SJCRH30 (cell line): ENCODE measurements at places on chromosomes 3 and 15. TPM values are rescaled to one million over a fixed set of nuclear protein-coding genes. Genes with fewer than 3 reads are reported as not detected.

DNA sequence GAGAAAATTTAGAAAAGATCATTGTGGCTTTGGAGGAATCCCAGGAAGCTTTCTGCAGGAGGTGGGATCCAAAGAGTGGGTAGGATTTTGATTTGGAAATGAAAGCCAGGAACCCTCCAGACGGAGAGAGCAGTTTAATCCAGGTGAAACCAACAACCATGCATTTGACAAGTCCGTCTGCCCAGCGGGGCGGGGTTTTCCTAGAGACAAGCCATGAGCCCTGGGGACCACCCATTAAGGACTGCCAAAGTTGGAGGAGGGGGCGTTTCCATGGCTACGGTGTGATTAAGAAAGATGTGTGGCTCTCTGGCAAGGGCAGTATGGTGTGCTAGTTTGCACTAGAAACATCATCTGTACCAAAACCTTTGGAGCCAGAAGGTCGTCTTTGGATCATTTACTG lies 53.4 kb downstream of the SRGAP3 start:
- peak; percentile 16 for DNase-seq

GRCh38 chr15:78372880-78373279 lies 32.7 kb downstream of the CRABP1 start:
- no peak for DNase-seq

DNA sequence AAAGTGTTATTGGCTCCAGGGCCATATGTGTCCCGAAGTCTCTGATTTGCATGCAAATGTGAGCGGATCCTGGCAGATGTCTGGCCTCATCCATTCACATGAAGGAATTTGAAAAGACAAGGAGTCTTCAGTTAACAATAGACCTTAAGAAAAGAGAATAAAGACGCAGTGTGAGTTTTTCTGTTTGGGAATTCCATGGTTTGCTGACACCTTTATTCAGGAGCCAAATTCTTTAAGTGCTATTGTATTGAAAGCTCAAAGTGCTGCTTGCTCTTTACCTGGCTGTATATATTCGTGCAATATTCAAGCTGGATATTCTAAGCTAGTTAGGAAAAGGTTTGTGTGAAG lies 2.2 kb downstream of the LRRN1 start:
- no peak for DNase-seq

DNA sequence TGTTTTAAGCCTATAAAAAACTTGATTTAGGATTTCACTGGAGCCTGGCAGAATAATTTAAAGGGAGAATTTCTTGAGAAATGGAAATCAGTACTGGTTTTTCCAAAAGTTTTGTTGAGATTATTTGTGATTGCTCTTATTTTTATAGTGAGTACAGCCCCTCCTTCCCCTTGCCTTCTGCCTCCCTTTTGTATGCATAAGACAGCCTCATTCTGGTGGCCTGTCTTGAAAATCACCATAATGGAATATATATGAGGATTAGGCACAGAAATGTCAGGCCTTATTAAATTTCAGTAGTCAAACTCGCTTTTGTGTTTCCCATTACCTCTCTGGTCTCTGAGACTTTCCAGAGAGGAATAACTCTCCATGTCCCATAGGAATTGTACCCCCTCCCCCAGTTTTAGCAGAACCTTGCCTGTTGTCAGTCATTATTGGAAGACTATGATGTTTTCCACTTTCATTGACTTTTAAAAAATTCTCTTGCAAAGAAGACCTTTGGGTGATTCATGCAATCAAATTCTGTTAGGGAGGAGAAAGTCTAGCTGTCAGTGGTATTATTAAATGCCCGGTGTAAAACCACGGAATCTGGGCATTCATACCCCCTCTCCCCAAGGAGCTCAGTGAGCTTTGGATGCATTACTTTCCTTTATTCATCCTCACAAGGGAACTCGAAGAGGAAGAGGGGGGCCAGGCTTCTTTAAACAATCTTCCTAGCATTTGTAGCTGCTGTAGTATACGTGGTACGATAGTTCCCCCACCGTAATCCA lies 171.6 kb upstream of the TSC22D2 start:
- DNase-seq: no peak

GRCh38 chr3:150725548-150725947 lies 21.8 kb upstream of the ERICH6 start:
- DNase-seq: no peak

- DNase-seq: peak; percentile 24
Observed at GRCh38 chr3:131110087-131110486, 83.4 kb downstream of the NEK11 start.

DNA sequence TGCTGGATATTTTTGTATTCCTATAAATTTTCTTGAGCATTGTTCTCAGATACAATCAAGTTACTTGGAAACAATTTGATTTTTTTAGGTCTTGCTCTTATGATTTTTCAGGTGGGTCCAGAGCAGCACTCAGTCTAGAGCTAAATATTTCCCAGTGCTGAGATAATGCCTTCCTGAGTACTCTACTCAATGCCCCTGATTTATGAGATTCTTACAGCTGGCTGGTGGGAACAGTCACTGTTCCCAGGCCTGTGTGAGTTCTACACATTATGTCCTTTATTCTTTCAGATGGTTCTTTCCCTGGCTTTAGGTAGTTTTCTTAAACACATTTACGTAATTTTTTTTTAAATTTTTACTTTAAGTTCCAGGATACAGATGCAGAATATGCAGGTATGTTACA lies 51.0 kb upstream of the EIF5A2 start:
- DNase-seq: no peak

DNA sequence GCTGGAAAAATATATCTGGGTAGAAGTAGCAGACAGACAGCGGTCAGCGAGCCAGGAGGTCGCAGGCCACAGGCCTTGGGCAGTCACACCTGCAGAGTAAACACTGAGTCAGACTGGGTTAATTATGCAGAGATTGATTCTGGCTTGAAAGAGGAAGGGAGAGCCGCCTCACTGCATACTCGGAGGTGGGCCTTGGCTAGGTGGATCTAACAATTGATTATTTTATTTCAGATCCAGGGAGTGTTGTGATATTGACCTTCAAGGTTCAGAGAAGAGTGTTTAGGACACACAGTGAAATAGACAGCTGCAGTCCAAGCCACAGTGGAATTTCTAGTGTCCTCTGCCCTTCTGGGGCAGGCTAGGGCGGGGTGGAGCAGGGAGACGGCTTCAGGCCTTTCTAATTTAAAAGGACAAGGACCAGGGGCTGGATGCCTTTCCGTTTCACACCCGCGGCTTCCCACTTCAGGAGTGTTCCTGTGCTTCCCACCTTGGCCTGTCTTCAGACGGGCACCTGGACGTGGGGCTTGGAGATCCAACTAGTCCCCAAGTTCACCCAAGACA lies 237.3 kb downstream of the XXYLT1 start:
- no peak for DNase-seq

GRCh38 chr15:59247364-59247763 lies 40.7 kb downstream of the LDHAL6B start:
- DNase-seq: peak; percentile 50

DNA sequence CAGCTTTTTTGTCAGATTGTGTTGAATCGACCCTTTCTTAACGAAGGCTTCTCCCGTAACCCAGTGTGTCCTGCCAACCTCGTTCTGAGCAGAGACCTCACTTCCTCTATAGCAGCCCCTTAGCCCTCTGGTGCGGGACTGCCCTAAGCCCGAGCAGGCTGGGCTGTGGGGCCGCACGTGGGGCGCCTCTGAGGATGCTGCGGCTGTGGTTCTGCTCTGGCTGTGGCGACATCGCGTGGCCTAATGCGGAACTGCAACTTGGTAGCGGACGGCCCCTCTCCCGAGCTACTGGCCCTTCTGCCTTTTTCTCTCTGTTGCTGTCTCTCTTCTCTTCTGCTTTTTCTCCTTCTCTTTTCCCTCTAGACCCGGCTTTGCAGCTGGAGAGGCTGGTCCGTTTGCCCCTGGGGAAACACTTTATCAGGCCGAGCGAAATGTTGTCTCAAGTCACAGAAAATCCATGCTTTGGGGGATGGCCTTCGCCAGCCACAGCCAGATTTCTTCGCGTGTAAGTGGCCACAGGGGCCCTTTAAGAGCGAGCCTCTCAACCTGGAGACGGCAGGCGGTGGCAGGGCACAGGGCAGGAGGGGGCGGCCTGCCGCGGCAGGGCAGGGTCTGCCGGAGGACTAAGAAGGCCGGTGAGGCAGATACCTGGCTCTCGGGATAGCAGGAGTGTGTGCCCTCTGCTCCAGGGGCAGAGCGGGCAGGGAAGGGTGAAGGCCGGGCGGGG lies 19.4 kb upstream of the KIF23 start:
- peak; percentile 95 for DNase-seq

- no peak for DNase-seq
Observed at GRCh38 chr3:118543832-118544231, 490.8 kb downstream of the IGSF11 start.

DNA sequence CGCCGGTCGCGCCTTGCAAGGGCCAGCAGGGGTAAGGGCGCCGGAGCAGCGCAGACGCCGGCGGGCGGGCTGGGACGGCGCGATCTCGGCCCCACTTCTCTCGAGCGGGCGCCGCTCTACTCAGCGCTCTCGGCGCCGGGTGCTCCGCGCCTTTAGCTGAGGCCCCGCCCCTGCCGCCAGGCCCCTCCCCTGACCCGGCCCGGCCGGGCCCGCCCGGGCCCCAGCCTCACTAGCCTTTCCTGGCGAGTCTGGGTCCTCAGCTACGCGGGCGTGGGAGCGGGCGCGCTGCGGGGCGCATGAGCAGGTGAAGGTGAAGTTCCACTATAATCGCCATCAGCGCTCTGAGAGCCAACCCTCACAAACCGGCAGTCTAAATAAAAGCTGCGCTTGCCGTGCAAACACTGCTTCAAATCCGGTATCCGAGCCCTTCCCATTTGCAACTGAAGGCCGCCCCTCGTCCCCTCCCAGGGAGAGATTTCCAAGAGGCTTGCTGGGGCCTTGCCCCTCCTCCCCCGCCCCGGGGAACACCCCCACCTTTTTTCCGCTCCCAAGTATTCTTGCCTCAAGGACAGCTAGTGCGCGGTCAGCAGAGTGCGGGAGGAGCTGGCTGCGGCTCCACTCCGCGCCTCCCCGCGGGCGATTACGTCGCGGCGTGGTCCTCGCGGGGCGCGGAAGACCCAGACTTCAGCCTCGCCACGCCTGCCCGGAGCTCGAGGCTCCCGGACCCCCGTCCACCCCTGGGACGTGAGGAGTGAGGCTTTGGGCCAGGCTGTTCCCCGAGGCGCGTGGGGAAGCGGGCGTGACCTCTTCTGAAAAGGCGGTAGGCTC lies at the start of gene RPP25:
RPP25 (minus strand) TSS at position 125 of the 828 bp plus-strand sequence. CDS start 189 bp downstream, outside the sequence.
- DNase-seq: no peak

DNA sequence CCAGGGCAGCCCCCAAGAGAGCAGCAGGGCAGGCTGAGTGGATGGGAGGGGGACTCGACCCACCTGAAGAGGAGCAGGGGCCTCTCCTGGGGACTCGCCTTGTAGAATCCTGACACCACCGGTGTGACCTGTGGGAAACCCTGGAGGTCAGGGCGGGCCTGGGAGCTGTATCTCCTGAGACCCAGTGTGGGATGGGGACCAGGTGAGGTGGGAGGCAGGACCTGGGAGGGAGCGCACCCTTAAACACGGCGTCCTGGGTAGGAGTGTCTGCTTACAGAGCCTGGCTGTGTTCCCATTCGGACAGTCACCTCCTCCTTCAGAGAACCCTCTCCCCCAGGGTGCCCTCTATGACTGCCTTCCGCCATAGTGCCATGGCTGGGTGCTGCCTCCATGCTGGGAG lies 27.1 kb downstream of the C15orf39 start:
- DNase-seq: no peak

DNA sequence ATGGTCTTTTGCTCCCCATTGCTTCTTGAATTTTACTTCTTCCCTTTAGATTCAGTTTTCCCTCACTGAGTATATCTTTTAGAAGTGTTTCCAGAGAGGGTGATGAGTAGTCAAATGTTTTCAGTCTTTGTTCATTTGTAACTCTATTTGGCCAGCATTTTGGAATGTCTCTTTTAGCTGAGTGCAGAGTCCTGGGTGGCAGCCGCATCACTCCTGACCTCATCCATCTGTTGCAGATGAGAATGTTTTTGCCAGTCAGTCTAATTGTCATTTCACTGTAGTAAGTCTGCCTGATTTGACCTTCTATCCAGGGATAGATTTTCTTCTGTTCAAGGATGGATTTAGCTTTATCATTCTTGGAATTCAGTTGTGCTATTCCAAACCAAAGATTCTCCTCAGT lies 7.3 kb downstream of the SRPRB start:
- no peak for DNase-seq

GRCh38 chr3:52842424-52842823 lies 7.6 kb upstream of the MUSTN1 start:
- DNase-seq: no peak

DNA sequence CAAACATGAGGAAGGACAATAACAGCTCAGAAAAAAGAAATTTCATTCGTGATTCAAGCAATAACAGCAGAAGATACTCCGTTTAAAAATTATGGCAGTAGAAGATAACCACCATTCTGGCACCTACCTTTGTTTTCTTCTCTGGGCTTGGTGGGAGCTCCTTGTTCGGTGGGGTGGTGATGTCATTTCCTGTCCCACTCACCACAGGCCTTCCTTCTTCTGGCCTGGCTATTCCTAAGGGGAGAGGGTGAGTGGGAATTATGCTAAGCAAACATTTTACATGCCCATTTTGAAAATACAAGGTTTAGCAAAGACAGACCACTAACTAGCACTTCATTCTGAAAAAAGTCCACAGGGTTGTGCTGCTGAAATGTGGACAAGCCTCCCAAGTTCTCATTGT lies 74.4 kb downstream of the DHX30 start:
- peak; percentile 19 for DNase-seq

DNA sequence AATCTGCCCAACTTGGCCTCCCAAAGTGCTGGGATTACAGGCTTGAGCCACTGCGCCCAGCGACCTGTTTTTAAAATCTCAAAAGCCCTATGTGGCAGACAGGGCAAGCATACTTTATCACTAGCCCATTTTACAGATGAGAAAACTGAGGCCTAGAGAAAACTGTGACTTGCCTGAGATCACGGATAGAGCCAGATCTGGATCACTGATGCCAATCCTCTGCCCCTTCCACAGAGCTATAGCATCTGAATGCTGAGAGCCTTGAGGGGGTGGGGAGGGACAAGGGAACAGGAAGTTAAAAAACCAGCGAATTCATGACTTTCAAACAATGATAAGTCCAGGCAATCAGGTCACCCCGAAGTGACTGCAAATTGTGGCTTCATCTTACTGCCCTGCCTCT lies 7.3 kb downstream of the ANKRD63 start:
- no peak for DNase-seq

DNA sequence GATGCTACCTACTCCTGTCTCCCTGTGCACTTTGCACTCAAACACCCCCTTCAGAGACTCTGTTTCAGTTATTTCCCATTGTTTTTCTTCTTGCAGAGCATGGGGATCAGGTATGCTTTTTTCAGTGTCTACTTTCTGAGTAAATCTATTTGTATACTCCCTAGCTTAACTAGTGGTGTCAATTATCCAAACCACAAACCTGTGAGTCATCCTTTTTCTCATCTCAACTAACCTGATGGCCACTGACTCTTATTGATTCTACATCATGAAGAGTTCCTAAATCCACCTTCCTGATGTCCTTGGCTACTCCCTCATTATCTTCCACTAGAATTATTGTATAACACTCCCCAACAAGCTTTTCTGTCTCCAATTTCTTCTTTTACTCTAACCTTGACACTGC lies 68.0 kb downstream of the DIPK2A start:
- DNase-seq: no peak

PARP15 gene
- 0.08 and 0.28 TPM in 2 replicates for total RNA-seq

LTF gene
- not detected in 2 replicates for total RNA-seq

TGM5 gene
- not detected in 2 replicates for total RNA-seq

KBTBD12 gene
- not detected in 2 replicates for total RNA-seq

SNRPN gene
- total RNA-seq: 65.7 and 66.1 TPM in 2 replicates

MNS1 gene
- total RNA-seq: 8.2 and 10.6 TPM in 2 replicates

EAF1 gene
- 13.4 and 13.6 TPM in 2 replicates for total RNA-seq
